GM13976 (cell line): ENCODE measurements at places on chromosomes 1 and 21.

DNA sequence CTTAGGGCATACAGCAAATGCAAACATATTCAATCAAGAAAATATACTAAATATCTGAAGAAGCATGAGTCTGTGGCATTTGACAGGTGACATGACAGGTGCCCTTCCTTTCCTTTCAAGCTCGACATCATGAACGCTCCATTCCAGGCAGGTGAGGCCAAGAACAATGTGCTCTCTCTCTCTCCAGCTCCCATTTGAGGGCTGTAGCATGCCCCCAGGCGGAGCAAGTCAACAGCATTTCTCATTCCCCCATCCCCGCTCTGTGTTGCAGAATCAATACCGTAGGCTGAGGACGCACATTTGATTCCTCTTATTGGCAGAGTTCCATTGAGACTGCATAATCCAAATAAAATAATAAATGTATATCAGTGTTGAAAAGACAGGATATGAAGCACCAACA, 24.6 kb upstream of the PLPPR4 start:
- DNase-seq = no peak

GRCh38 chr1:42943166-42943565, 15.5 kb downstream of the SLC2A1 start:
- no peak for DNase-seq

GRCh38 chr1:10939654-10940450, 72.6 kb upstream of the TARDBP start:
- DNase-seq = peak; percentile 85

DNA sequence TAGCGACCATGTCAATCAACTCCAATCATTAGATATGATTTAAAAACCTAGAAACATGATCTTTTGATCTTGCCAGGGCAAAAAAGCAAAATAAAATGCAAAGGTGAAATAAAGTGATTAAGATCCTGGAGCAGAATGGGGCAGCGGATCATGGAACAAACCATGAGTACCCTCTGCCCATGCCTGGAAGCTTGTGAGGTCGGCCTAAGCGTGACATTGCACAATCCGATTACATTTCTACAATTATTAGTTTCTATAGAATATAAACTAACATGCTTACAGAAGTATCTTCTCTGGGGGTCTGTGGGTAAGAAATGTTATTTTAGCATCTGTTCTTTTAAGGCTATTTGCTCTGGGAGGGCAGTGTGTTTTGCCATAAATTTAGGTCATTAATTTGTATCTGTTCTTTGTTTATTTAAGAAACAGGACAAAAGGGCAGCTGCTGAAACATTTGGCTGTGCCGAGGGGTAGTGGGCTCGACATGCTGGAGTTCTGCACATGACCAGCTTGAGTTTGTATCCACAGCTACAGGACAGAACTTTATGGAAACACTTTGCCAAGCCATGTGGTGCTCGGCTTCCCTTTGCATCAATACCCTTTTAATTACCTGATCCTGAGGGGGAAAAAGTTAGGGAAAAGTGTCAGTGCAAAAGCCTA, 55.9 kb downstream of the ZBTB18 start:
- DNase-seq = no peak

- no peak for DNase-seq
Observed at GRCh38 chr1:160217481-160218051, 12.4 kb downstream of the PEA15 start.

DNA sequence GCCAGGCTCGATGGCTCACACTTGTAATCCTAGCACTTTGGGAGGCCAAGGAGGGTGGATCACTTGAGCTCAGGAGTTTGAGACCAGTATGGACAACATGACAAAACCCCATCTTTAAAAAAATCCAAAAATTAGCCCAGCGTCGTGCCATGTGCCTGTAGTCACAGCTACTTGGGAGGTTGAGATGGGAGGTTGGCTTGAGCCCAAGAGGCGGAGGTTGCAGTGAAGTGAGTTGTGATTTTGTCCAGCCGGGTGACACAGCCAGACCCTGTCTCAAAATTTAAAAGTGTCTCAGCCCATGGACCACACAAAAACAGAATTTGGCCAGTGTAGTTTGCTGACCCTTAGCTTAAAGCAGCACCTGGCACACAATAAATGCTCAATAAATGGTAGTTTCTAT, 11.3 kb upstream of the TACSTD2 start:
- DNase-seq = no peak

- no peak for DNase-seq
Observed at GRCh38 chr1:81071969-81072753, 728.6 kb upstream of the ADGRL2 start.

DNA sequence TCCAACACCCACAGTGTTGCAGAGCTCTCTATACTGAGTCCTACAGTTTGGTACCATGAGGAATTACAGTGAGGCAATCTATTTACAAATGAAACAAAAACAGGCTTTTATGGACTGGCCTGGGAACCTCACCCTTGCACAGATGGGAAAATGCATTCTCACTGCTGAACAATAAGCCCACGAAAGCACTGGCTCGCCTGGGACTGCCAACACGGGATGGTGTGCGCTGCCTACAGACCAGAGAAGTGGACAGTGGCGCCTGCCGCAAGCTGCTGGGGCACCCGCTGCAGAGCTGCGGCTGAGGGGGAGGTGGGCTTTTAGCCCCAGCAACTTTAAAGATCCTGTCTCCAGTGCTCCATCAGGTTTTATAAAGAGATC, 28.5 kb upstream of the ABCG1 start:
- no peak for DNase-seq

- DNase-seq = no peak
Observed at GRCh38 chr1:42815941-42816584, 859 bp upstream of the ERMAP start.

DNA sequence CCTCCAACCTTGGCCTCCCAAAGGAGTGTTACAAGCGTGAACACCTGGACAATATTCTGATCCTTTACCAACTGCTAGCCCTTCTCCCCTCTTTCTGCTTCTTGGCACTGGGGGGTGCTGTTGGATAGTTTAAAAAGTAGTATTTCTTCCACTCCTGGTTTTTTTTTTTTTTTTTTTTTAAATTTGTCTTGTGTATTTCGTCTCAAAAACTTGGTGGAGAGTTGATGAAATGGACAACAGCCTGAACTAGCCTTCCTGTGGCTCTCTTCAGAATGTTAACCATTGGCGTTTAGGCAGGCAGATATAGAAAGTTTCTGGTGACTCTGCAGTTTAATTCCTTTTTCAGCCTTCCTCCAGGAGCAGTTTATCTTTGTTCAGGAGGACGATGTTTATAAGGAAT, 69.7 kb upstream of the USP24 start:
- DNase-seq = no peak

DNA sequence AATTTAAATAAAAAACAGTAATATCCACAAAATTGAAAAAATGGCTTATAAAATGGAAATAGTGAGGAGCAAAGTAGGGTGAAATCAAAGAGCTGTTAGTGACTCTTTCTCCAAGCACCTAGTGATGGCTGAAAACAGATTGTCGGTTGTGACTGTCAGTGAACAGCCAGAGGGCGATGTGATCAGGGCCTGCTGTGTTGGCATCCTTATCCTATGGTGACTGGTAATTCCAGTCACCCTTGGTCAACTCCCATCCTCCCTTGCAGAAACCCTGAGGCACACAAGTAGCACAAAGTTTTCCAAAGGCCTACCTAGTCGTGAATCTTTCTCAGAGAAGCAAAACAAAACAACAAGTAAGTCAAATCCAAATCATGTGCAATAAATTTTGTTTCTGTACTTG, 599.8 kb upstream of the CXADR start:
- no peak for DNase-seq

- DNase-seq = no peak
Observed at GRCh38 chr1:178792394-178792793, 67.3 kb downstream of the RALGPS2 start.

DNA sequence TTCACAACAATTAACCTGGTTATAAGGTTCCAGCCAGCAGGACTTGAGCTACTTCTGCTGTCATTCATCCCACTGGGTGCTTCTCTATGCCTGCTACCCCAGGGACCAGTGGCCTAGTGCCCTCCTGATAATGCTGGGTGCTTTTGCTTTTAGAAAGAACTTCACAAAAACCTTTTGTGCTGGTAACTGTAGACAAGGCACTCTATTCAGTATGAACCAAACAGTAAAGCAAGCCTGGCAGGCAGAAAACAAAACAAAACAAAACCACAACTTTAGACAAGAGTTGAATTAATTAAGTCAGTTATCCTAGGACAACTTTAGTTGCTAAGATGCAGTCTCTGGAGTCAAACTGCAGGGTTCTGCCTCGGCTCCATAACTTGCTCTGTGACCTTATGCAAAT, 61.9 kb upstream of the ADGRL2 start:
- DNase-seq = no peak

DNA sequence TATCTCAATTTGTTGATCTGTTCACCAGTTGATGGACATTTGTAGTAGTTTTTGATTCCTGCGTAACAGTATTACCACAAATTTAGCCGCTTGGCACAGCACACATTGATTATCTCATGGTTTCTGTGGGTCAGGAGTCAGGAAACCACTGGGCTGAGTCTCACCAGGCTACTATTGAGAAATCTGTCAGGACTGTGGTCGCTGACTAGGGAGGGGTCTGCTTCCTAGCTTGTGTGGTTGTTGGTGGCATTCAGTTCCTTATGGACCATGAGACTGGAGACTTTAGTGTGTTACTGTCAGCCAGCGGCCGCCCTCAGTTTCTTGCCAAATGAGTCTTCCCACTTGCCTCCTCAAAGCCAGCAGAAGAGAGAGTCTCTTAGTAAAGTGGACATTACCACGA, 9.8 kb downstream of the PEX14 start:
- DNase-seq = no peak

- DNase-seq = no peak
Observed at GRCh38 chr1:12005488-12006166, 13.7 kb upstream of the MIIP start.

GRCh38 chr1:91744953-91745639, 140.9 kb downstream of the TGFBR3 start:
- DNase-seq = no peak

DNA sequence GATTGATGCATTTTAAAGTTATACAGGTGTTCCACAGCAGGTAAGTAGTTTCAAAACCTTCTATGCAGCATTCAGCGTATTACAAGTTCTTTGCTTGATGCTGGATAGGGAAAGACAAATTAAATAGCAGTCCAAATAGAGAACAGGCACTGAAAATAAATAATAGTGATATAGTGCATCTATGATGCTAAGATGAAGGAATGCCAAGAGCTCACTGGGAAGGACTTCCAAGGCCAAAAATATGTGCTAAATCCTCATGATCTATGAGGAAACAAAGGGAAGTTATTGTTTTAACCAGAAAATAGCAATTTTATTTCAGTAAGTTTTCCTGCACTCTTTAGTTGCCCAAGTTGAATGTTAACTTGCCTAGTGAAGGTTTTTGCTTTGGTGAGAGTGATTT, 127.8 kb upstream of the GREM2 start:
- no peak for DNase-seq

- DNase-seq = no peak
Observed at GRCh38 chr1:174931214-174931613, 68.5 kb upstream of the CACYBP start.

DNA sequence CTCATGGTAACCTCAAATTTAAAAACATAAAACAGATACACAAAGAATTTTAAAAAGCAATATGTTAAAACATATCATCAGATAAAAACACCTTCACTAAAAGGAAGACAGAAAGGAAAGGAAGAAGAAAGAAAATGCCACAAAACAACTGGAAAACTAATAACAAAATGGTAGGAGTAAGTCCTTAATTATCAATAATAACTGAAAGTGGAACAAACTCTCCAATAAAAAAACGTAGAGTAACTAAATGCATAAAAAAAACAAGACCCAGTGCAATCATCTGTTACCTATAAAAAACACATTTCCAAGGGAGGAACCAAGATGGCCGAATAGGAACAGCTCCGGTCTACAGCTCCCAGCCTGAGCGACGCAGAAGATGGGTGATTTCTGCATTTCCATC, 47.1 kb upstream of the ACADM start:
- no peak for DNase-seq

- no peak for DNase-seq
Observed at GRCh38 chr1:61506236-61506635, 218.7 kb downstream of the TM2D1 start.

- DNase-seq = peak; percentile 93
Observed at GRCh38 chr1:209805875-209806760, at the start of gene IRF6. Gene IRF6, minus strand, starts transcription at chr1:209806142. Its CDS starts 4,729 bp downstream, at chr1:209801413.

- DNase-seq = no peak
Observed at GRCh38 chr1:218674280-218674773, 329.2 kb downstream of the TGFB2 start.

GRCh38 chr1:108200687-108201051, 526 bp upstream of the SLC25A24 start:
- DNase-seq = peak; percentile 52

DNA sequence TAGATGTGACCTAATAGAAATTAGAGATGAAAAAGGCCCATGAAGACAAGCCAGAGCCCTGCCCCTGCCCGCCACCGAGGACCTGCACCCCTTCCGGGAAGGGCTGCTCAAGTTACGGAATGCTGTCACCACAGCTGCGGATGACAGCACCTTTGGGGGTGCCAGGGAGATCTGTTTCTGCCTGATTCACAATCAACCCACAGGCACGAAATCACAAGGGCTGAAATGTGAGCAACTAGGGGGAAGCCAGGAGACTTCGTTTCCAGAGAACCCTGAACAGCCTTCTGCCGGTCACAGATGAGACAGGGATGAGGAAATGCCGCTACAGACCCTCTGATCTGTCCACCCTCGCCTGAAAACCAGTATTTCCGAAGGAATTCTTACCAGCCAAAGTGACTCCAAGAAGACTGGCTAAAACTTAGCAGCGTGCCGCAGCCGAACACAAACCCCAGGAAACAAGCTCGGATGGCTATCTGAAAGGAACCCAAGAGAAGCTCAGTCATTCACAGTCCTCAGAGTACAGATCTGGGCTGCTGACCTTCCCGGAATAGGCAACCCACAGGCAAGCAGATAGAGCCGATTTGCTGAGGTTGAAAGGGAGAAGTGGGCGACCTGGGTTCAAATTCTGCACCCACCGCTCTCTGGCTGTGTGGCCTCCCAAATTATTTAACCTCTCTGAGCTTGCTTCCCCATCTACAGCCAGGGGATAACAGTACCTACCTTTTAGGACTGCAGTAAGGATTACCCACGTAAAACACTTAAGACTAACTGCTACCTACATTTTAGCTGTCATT, 1.1 kb downstream of the ICMT start:
- no peak for DNase-seq

GRCh38 chr1:67345556-67345955, 37.9 kb downstream of the IL12RB2 start:
- no peak for DNase-seq

DNA sequence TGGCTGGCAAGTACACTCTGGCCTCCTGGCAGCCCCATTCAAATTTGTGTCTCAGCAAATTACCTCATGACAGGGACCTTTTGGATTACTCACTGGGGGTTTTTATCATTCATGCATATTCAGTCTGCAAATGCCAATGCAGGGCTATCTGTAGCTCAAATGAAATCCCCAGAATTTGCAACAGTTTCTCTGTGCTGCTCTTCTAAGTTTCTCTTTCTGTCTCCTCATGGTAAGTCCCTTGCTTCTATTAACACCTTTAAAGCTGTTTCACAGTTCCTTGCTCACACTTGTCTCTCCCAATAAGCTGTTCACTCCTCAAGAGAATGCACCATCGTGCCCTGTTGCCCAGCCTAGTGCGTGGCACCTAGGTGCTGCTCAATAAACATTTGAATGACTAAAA, 3.3 kb upstream of the FAM78B start:
- peak; percentile 54 for DNase-seq

GRCh38 chr1:118995312-118996016, 7.3 kb upstream of the TBX15 start:
- DNase-seq = no peak
